Peyer's patch (tissue), 4 donors: ENCODE measurements at places on chromosomes 16 and 17.

DNA sequence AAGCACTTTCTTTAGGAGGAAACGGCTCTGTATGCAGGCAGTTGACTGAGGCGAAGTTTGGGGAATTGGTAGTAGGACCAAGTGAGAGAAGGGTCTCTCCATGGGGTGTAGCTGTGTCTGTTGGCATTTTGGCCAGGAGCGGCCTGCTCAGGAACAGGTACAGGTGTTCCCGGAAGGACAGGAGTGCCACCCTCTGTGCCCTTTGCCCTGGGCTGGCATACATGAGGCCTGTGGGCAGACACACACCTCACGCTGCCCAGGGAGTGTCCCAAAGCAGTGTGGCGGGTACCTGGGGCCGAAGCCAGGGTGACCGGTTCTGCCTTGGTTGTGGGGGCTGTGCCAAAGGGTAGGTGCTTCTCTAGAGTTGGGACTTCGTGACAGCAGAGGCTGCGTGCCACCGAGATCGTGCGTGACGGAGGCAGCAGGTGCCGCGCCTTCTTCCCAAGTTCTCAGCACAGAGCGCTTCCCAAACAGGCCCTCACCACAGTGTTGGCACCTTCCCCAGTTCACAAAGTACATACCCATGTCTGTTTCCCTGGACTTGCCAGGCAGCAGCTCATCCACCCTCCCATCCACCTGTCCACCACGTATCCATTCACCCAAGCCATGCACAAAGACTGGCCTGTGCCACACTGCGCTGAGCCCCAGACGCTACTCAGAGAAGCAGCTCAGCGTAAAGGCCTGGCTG, 19.9 kb upstream of the TCF25 start:
- no peak for DNase-seq

- DNase-seq, result peak; percentile 84
These were observed 13.1 kb upstream of the MSI2 start for GRCh38 chr17:57243171-57243622.

GRCh38 chr17:16866436-16866835, 105.5 kb downstream of the TNFRSF13B start:
- DNase-seq, result no peak

DNA sequence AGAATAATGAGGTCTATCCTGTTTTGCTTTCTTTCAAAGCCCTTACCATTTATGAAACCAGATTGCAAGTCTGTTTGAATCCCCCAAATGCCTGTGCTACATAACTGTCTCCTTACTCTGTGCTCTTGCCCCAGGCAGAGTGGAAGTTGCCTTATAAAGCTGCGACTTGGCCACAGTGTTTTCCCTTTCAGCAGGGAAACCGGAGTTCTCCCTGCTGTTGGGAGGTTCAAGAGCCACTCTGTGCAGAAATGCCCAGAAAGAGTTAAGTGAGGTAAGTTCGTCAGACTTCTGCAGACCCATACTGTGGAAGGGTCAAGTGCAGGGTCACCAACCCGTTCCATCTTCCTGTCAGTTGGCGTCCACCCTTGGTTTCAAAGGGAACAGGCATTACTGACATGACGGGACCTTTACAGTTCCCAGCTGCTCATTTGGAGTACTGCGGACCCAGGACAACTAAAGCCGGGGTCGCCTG, 508.9 kb downstream of the WWOX start:
- DNase-seq, result no peak

DNA sequence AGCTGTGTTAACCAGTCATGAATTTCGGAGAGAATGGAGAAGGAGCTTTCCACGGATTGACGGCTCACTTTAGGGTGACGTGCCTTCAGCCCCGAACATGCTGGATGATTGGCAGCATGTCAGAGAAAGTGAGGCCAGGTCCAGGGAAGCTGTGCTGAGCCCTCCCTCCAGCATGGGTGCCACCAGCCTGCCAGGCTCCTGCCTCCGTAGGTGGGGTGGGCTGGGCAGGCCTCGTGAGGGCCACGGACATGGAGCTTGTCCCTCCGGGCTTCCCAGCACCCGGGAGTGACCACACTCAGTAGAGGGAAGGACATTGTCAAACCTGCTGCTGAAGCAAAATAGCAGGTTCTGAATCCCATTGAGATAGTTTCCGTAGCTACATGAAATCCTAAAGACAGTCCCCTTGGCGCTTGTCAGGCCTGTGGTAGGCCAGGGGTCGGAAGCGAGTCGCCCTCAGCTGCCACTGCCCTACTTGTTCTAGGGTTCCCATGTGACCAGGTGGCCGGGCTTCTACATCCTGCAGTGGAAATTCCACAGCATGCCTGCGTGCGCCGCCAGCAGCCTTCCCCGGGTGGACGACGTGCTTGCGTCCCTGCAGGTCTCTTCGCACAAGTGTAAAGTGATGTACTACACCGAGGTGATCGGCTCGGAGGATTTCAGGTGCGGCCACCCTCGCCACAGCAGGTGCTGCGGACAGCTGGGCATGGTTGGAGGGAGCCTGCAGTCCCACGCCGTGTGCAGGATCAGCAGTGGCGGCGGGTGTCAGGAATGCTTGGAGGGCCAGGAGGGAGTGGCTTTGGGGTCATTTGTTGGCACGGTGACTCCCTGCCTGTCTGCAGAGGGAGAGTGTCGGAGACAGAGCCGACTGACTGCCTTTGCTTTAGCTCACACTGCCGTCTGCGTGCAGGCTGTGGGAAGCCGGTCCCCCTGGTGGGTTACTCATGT, 72.3 kb downstream of the SEC14L1 start:
- no peak for DNase-seq

- DNase-seq, result no peak
These were observed 308 bp downstream of the ADCY9 start for GRCh38 chr16:4115949-4116318.

- no peak for DNase-seq
These were observed 1309.8 kb upstream of the CDH8 start for GRCh38 chr16:63346000-63346399.

GRCh38 chr16:12682432-12683165, 121.1 kb downstream of the CPPED1 start:
- DNase-seq, result no peak
